ENCODE measurements at places on chromosomes 2 and 18. TPM values are rescaled to one million over a fixed set of nuclear protein-coding genes. Genes with fewer than 3 reads are reported as not detected.

- H3K4me3 ChIP-seq, result no peak overlapping the region
- H3K27ac ChIP-seq, result no peak overlapping the region
- H3K4me1 ChIP-seq, result no peaks in the 10 kb centered on the region
- no peaks in the 10 kb centered on the region for H3K36me3 ChIP-seq
These were observed 83.8 kb upstream of the CCDC85A start for GRCh38 chr2:56099963-56100362.

GRCh38 chr2:226790011-226790410 is 9.6 kb downstream of the IRS1 start:
- no peaks in the 10 kb centered on the region for H3K27me3 ChIP-seq
- DNase-seq, result no peak
- H3K4me1 ChIP-seq, result peaks cover 27% of the 10 kb centered on the region
- peaks cover 54% of the 10 kb centered on the region for H3K36me3 ChIP-seq

The CHAC2 gene
- total RNA-seq, result 16.0 TPM

DNA sequence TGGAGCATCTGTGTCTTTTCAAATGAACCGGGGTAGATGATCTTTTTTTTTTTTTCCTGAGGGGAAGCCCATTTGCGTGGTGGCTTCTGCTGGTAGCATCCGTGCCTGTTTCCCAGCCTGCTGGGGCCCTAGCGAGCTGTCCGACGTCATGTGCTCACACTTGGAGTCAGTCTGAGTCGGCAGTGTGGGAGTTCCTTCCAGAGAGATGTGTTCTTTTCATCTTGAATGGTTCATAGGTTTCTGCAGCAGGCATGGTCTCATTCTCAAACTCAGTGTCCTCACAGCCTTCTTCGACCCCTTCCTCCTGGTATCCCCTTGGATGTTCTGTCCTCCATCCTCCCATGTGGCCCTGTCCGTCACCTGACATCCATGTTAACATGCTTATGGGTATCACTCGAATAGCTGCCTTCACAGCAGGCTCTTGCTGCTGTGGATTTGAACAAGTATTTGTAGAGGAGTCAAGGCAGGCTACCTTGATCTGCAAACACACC is 51.0 kb downstream of the LDLRAD4 start:
- no peaks in the 10 kb centered on the region for H3K36me3 ChIP-seq
- no peaks in the 10 kb centered on the region for H3K4me1 ChIP-seq
- no peak for DNase-seq
- H3K4me3 ChIP-seq, result no peak overlapping the region
- peaks cover 96% of the 10 kb centered on the region for H3K27me3 ChIP-seq

GRCh38 chr2:98088261-98088660 is 1.3 kb downstream of the VWA3B start:
- no peak for DNase-seq
- H3K27me3 ChIP-seq, result no peaks in the 10 kb centered on the region
- no peak overlapping the region for H3K27ac ChIP-seq

The SFT2D3 gene
- total RNA-seq, result 4.2 TPM

DNA sequence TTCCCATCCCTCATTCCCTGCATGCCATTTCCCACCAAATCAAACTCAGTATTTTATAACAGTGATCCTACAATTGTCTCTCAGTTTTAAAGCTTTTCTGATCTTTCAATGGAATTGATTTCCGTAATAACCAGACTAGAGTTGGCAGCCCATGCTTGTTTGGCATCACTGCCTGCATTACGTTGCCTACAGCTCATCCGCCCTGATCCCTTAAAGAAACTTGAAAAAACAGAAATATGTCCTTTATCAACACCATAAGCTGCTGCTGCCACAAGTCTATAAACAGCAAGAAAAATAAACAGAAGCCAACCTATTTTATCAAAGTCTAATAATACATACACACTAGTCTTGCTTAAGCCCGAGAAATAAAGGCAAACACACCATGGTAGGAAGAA is 331.0 kb downstream of the METTL4 start:
- H3K4me1 ChIP-seq, result peaks cover 16% of the 10 kb centered on the region
- no peak overlapping the region for H3K27ac ChIP-seq
- no peaks in the 10 kb centered on the region for H3K27me3 ChIP-seq
- H3K4me3 ChIP-seq, result no peak overlapping the region
- DNase-seq, result no peak

GRCh38 chr2:216590780-216591179 is 42.4 kb upstream of the IGFBP2 start:
- no peak overlapping the region for H3K4me3 ChIP-seq
- no peaks in the 10 kb centered on the region for H3K36me3 ChIP-seq
- no peak overlapping the region for H3K27ac ChIP-seq
- no peak for DNase-seq
- H3K4me1 ChIP-seq, result no peaks in the 10 kb centered on the region
- no peaks in the 10 kb centered on the region for H3K27me3 ChIP-seq

DNA sequence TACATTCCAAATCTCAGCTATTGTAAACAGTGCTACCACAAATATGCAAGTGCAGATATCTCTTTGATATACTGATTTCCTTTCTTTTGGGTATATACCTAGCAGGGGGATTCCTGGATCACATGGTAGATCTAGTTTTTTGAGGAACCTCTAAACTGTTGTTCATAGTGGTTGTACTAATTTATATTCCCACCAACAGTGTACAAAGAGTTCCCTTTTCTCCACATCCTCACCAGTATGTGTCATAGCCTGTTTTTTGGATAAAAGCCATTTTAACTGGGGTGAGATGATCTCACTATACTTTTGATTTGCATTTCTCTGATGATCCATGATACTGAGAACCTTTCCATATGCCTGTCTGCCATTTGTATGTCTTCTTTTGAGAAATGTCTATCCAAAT is 6.3 kb upstream of the CCNT2 start:
- H3K36me3 ChIP-seq, result no peaks in the 10 kb centered on the region
- H3K27me3 ChIP-seq, result no peaks in the 10 kb centered on the region
- H3K4me1 ChIP-seq, result peaks cover 19% of the 10 kb centered on the region
- no peak overlapping the region for H3K4me3 ChIP-seq
- peak overlapping the region; percentile 35 for H3K27ac ChIP-seq

The ANKRD30BL gene
- not detected for total RNA-seq

GRCh38 chr2:37551783-37552182 is 119.7 kb downstream of the CDC42EP3 start:
- H3K27ac ChIP-seq, result no peak overlapping the region
- no peaks in the 10 kb centered on the region for H3K36me3 ChIP-seq
- H3K27me3 ChIP-seq, result no peaks in the 10 kb centered on the region
- peaks cover 17% of the 10 kb centered on the region for H3K4me1 ChIP-seq
- DNase-seq, result no peak

DNA sequence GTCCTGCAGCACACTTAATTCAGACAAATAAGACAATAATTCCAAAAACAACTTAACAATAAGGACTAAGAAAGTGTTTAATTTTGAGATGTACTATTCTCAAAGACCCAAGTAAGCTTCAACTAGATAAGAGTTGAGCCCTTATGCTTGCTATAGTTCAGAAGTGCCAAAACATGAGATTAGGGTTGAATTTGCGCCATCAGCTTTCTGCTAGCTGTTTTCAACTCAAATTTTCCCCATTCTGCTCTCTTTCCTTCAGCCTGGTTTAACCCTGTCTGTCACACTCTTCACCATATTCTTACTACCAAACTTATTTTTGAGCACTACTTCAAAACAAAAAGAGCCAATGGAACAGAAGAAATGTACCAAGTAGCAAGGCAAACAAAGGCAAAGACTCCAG is 4.1 kb downstream of the NFE2L2 start:
- no peak for DNase-seq
- peaks cover 15% of the 10 kb centered on the region for H3K4me1 ChIP-seq
- no peak overlapping the region for H3K27ac ChIP-seq

The TMEFF2 gene
- not detected for total RNA-seq

The UGT1A9 gene
- total RNA-seq, result not detected

- H3K36me3 ChIP-seq, result no peaks in the 10 kb centered on the region
- 0 out of 2 replicates have a peak, but pooled peaks cover 4% of the 10 kb centered on the region for H3K27me3 ChIP-seq
- H3K4me3 ChIP-seq, result no peak overlapping the region
- H3K4me1 ChIP-seq, result no peaks in the 10 kb centered on the region
- no peak for DNase-seq
These were observed 82.3 kb upstream of the LDLRAD4 start for GRCh38 chr18:13136056-13136903.

The KIF5C gene
- total RNA-seq, result 7.3 TPM

- DNase-seq, result no peak
- H3K27me3 ChIP-seq, result peaks cover 57% of the 10 kb centered on the region
- H3K36me3 ChIP-seq, result no peaks in the 10 kb centered on the region
- no peak overlapping the region for H3K27ac ChIP-seq
- no peaks in the 10 kb centered on the region for H3K4me1 ChIP-seq
- H3K4me3 ChIP-seq, result no peak overlapping the region
These were observed 385.2 kb downstream of the TNS1 start for GRCh38 chr2:217617616-217618022.

- no peaks in the 10 kb centered on the region for H3K27me3 ChIP-seq
- H3K27ac ChIP-seq, result no peak overlapping the region
- H3K4me1 ChIP-seq, result no peaks in the 10 kb centered on the region
- no peak overlapping the region for H3K4me3 ChIP-seq
- 0 out of 2 replicates have a peak, but pooled peaks cover 2% of the 10 kb centered on the region for H3K36me3 ChIP-seq
- no peak for DNase-seq
These were observed 31.8 kb downstream of the ATP9B start for GRCh38 chr18:79100944-79101343.

The GDF7 gene
- not detected for total RNA-seq

DNA sequence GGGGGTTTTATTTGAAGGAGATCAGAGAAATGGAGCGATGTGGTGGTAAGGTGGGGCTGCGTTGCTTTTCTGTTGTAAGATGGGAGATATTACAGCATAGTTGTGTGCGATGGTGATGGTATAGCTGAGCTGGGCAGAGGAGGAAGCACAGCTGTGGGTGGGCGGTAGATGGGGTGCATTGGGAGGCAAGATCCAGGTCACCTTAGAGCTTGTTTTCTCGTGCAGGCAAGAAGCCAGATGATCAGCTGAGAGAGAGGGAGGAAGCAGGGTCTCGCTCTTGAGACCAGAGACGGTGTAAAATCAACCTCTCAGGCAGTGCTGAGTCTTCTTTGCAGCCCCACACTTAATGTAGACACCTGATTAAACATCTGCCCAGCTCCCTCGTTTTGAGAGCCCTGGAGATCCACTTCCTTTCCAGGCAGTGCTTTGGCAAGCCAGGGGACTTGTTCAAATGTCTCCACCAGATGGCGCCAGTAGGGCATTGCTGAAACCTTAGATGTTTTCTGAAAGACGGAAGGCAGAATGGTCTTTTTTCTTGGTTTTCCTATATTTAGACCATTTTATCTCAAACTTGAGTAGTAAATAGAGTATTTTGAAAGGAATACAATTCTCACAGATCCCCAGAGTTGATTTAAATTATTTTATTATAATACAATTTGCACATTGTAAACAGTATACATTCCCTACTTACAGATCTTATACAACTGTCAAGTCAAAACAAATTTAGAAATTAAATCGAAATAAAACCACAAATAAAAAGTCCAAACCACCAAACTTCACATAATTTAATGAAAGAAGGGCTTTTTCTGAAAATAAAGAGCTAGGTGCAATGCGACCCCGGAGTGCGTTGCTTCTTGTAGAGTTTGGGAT is 21.1 kb upstream of the LYPD6B start:
- H3K4me1 ChIP-seq, result no peaks in the 10 kb centered on the region
- H3K27me3 ChIP-seq, result no peaks in the 10 kb centered on the region
- peak; percentile 86 for DNase-seq
- H3K36me3 ChIP-seq, result no peaks in the 10 kb centered on the region

The DOK6 gene
- not detected for total RNA-seq

The TEX44 gene
- not detected for total RNA-seq

GRCh38 chr2:70030724-70031420 is 56.4 kb upstream of the PCBP1 start:
- H3K4me3 ChIP-seq, result no peak overlapping the region
- no peaks in the 10 kb centered on the region for H3K4me1 ChIP-seq
- DNase-seq, result no peak

DNA sequence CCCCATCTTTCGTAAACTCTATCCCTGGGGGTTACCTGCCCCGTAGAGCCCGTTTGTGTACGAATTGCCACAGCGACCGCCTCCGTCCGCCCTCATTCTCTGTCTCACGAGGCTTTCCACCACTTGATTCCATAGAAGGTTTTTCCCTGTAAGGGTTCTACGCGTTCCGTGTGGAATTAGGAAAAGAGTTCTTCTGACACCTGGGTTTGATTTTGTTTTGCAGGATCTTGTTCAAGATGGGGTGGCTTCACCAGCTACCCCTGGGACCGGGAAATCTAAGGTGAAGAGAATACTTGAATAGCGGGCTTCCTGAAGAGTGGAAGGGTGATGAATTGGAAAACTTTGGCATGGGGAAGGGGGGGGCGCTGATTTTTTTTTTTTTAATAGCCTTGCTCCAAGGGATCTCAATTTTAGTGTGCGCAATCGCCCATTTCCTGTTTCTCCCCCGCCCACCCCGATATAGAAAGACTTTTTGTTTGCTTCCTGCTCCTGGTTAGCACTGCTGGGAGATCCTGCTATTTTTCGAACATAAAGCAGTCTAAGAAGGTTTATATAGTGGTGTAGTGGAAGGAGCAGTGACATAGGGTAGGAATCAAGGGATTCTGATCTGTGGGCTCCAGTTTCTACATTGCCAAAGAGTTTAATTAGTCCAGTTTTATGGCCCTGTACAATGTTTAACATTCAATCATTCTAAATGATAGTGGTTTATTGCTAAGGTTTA is 564 bp downstream of the GCC2 start:
- H3K4me1 ChIP-seq, result peaks cover 10% of the 10 kb centered on the region
- peak overlapping the region; percentile 97 for H3K4me3 ChIP-seq
- H3K27ac ChIP-seq, result peak overlapping the region; percentile 56
- H3K36me3 ChIP-seq, result peaks cover 13% of the 10 kb centered on the region
- DNase-seq, result peak; percentile 27

The SERPINB11 gene
- total RNA-seq, result not detected

GRCh38 chr2:51256736-51257135 is 224.8 kb upstream of the NRXN1 start:
- no peaks in the 10 kb centered on the region for H3K4me1 ChIP-seq
- no peak for DNase-seq
- H3K4me3 ChIP-seq, result no peak overlapping the region
- H3K36me3 ChIP-seq, result no peaks in the 10 kb centered on the region

GRCh38 chr2:72274380-72274797 is 126.7 kb upstream of the CYP26B1 start:
- H3K27me3 ChIP-seq, result no peaks in the 10 kb centered on the region
- H3K4me3 ChIP-seq, result no peak overlapping the region
- no peaks in the 10 kb centered on the region for H3K36me3 ChIP-seq

DNA sequence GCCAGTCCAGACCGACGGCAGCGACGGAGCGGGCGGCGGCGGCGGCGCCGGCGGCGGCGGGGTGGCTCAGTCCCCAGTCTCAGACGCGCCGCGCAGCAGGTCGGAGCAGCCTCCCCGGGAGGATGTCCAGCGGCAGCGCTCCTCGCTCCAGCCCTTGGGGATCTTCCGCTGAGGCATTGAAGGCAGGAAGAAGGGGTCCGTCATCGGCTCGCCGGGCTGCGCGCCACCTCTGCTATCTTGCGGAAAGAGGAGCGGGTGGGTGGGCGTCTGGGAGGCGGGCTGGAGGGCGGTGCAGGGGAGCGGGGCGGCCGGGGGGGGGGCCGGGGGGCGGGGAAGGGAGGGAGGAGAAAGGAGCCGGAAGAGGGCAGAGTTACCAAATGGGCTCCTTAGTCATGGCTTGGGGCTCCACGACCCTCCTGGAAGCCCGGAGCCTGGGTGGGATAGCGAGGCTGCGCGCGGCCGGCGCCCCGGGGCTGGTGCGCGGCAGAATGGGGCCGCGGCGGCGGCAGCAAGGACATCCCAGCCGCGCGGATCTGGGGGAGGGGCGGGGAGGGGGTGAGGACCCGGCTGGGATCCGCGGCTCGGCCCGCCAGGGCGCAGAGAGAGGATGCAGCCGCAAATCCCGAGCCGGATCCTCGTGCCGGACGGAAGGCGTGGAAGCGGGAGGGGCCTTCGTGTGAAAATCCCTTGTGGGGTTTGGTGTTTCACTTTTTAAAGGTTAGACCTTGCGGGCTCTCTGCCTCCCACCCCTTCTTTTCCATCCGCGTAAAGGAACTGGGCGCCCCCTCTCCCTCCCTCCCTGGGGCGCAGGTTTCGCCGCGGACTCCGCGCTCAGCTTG is at the start of gene NETO1:
Gene NETO1, minus strand, starts transcription at position 242 of the 839 bp plus-strand sequence. CDS start 696 bp downstream, outside the sequence.
- H3K4me3 ChIP-seq, result peak within 1 kb of the TSS; percentile 79
- no peak within 1 kb of the TSS for H3K27ac ChIP-seq
- peak; percentile 41 for DNase-seq
- H3K4me1 ChIP-seq, result peaks cover 13% of the 10 kb centered on the region

The HRH4 gene
- not detected for total RNA-seq
